Glutamatergic neuron (in vitro differentiated cells): ENCODE measurements at places on chromosomes 4 and X. TPM values are rescaled to one million over a fixed set of nuclear protein-coding genes. Genes with fewer than 3 reads are reported as not detected.

PRR32 gene
- total RNA-seq: not detected

DNA sequence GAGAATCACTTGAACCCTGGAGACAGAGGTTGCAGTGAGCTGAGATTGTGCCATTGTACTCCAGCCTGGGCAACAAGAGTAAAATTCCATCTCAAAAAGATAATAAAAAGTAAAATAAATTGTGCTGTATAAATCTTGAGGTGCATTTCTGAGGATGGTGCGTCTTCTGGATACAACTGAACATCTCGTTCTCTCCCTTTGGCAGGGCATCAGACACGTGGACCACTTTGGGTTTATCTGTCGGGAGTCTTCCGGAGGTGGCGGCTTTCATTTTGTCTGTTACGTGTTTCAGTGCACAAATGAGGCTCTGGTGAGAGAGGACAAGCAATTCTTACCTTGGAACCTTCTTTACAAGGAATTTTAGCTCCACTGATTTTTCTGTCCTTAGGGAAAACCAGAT is 60.2 kb downstream of the PTTG2 start:
- no peaks in the 10 kb centered on the region for H3K27me3 ChIP-seq
- no peak overlapping the region for H3K4me3 ChIP-seq
- peaks cover 22% of the 10 kb centered on the region for H3K4me1 ChIP-seq
- peaks cover 17% of the 10 kb centered on the region for H3K36me3 ChIP-seq

- H3K4me1 ChIP-seq: peaks cover 8% of the 10 kb centered on the region
- no peaks in the 10 kb centered on the region for H3K27me3 ChIP-seq
- H3K27ac ChIP-seq: no peak overlapping the region
- DNase-seq: no peak
Observed at GRCh38 chr4:169484485-169484884, 127.9 kb downstream of the NEK1 start.

ATP6AP1 gene
- total RNA-seq: 133 TPM

- H3K4me1 ChIP-seq: no peaks in the 10 kb centered on the region
- peaks cover 17% of the 10 kb centered on the region for H3K36me3 ChIP-seq
- H3K27ac ChIP-seq: no peak overlapping the region
- no peak overlapping the region for H3K4me3 ChIP-seq
Observed at GRCh38 chr4:64756016-64756415, 346.8 kb upstream of the TECRL start.

GRCh38 chr4:41506130-41506529 is 31.8 kb upstream of the LIMCH1 start:
- peaks cover 8% of the 10 kb centered on the region for H3K36me3 ChIP-seq
- DNase-seq: no peak
- no peak overlapping the region for H3K4me3 ChIP-seq
- H3K4me1 ChIP-seq: no peaks in the 10 kb centered on the region
- peaks cover under 1% of the 10 kb centered on the region for H3K27me3 ChIP-seq

- no peaks in the 10 kb centered on the region for H3K27me3 ChIP-seq
- no peak overlapping the region for H3K4me3 ChIP-seq
- H3K4me1 ChIP-seq: peaks cover 6% of the 10 kb centered on the region
- H3K27ac ChIP-seq: no peak overlapping the region
- no peaks in the 10 kb centered on the region for H3K36me3 ChIP-seq
- no peak for DNase-seq
Observed at GRCh38 chr4:95643627-95644026, 94.9 kb upstream of the UNC5C start.

GABRE gene
- total RNA-seq: not detected

PFKFB1 gene
- 1.1 TPM for total RNA-seq

DNA sequence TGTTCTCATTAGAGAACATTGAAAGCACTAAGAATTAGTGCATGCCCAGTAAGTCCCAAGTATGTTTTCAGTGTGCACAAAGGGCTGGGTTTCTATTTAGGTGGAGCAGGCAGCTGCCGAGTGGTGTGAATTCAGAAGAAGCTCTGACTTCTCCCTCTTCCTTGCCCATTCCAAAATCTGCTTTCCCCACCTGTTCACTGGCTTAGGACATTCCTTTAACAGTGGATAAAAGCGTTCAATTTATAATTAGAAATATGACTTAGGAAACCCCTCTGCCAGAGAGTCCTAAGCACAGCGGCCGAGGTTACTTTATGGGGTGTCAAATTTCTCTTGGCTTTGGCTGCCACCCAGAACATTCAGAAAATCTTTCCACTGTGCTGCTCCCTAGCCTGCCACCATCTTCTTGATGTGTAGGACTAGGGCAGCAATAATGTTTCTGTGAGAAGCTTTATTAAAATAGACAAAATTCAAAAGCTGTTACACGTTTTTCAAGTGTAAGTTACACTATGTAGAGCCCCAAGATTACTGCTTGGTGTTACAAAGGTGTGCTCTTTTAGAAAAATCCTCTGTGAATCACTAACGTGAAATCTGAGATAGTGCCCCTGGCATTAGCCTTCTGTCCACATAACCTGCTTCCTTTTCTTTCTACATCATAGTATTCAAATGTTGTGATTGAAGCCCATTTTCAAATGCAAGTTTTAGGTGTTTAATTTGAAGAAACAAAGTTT is 191.6 kb upstream of the ANKRD50 start:
- H3K27me3 ChIP-seq: no peaks in the 10 kb centered on the region
- no peak for DNase-seq

GRCh38 chr4:40723728-40724127 is 26.0 kb upstream of the NSUN7 start:
- no peak overlapping the region for H3K27ac ChIP-seq
- H3K4me3 ChIP-seq: no peak overlapping the region
- no peaks in the 10 kb centered on the region for H3K36me3 ChIP-seq
- H3K4me1 ChIP-seq: no peaks in the 10 kb centered on the region

DNA sequence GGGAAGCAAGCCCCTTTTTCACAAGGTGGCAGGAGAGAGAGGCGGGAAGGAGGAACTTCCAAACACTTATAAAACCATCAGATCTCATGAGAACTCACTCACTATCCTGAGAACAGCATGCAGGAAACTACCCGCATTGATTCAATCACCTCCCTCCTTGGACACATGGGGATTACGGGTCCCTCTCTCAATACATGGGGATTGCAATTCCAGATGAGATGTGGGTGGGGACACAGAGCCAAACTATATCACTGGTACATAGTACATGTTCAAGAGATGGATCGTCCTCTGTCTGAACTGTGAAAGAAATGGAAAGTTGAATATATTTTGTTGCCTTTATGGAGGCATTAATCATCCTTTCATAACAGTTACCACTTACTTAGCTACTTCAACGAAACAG is 12.8 kb downstream of the EREG start:
- H3K27ac ChIP-seq: no peak overlapping the region
- H3K4me3 ChIP-seq: no peak overlapping the region
- no peak for DNase-seq
- no peaks in the 10 kb centered on the region for H3K36me3 ChIP-seq

ZCCHC18 gene
- total RNA-seq: 12.1 TPM

- H3K36me3 ChIP-seq: no peaks in the 10 kb centered on the region
- H3K27me3 ChIP-seq: no peaks in the 10 kb centered on the region
- peak within 1 kb of the TSS; percentile 74 for H3K4me3 ChIP-seq
Observed at GRCh38 chrX:70444326-70444945, at the start of gene DLG3. Gene DLG3, plus strand, starts transcription at chrX:70444835. Its CDS starts 367 bp downstream, at chrX:70445202.

ARMCX2 gene
- total RNA-seq: 50.1 TPM

BANK1 gene
- total RNA-seq: not detected
